Naive thymus-derived CD8-positive, alpha-beta T cell (primary cell): ENCODE measurements at places on chromosomes 5 and 9.

- DNase-seq: no peak
Measured at GRCh38 chr9:37031081-37031480, 3.0 kb downstream of the PAX5 start.

- no peak for DNase-seq
Measured at GRCh38 chr5:119345861-119346260, 10.0 kb upstream of the TNFAIP8 start.

- no peak for DNase-seq
Measured at GRCh38 chr5:180782748-180783147, 19.9 kb downstream of the MGAT1 start.

- no peak for DNase-seq
Measured at GRCh38 chr5:15564957-15565356, 65.0 kb downstream of the FBXL7 start.

DNA sequence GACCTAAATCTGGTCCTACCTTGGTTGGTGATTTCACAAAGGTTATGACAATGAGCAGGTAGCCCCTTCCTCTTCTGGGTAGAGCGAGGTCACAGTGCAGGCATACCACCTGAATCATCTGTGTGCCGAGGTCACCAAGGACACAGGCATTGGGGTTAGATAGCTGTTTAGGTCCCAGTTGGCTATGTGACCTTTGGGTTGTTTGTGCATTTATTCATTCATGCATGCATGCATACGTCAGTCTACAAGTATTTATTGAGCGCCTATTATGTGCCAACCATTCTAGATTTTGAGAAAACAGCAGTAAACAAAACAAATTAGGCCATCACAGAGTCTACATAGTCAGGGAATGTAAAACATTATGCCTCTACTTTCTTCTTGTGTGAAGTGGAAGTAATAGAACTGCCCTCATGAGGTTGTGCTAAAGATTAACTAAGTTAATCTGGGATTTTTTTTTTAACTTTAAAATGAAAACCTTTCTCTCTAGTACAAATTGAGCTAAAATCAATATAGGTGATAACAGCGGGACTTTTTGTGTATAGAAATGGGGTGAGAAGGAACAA is 104.7 kb upstream of the SLC12A2 start:
- no peak for DNase-seq

DNA sequence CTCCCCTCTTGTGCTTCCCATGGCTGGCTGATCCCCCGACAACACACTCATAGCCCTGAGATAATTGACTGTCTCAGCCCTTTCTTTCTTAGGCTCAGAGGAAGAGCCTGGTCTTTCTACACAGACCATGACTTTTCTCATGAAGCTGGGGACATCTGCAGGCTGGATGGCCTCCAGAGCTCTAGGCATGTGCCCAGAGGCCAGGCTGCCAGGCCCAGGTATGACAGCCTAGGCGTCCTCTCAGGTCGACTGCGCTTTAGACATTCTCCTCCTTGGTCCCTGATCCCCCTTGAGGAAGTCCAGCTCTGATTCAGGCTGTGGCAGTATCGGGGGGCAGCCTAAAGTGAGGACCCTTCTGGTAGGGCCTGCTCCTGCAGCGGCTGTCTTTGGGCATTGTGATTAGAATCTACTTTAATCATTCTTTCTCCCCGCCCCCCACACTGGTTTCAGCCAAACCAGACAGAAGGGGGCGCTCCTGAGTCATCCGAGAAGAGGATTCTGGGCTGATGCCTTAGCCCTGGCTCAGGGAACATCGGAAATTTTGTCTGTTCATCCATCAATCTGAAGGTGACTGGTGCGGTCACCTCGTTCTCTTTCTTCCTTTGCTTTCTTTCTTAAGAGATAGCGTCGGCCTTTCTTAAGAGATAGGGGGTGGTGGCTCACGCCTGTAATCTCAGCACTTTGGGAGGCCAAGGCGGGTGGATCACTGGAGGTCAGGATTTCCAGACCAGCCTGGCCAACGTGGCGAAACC is 66.5 kb upstream of the HSPA9 start:
- DNase-seq: peak; percentile 56

- no peak for DNase-seq
Measured at GRCh38 chr5:151520294-151520693, 70.8 kb downstream of the FAT2 start.

DNA sequence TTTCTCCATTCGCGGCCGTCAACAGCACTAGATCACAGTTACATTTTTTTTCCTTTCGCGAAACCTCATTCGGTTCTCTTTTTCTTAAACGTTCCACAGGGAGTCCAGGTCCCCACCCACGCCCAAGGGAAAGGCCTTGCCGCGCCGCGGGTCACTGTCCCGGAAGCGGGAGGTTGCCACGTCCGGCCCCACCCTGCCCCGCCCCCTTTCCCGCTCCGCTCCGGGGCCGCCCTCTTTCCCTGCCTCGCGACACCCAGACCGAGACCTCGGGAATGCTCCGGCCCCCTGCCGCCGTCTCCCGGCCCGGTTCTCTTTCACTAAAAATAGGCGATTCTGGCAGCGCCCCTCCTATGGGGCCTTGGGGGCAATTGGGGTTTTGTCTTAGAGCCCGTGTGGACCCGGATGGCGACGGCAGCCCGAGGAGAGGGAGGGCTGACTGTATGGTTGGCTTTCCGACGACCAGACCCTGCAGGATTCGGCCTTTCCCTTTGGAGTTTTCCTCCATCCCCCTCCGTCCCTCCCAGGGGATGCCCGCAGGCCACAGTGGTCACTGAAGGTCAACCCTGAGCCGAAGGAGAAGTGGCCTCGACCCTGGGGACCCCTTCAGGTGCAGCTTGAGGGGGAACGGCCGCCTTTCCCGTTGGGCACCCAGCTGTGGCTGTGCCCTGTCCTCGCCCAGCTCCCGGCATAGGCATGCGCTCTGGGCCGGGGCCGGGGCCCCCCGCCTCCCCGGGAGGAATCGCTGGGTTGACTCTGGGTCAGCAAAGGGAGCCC is 2.8 kb upstream of the RACK1 start:
- peak; percentile 53 for DNase-seq

DNA sequence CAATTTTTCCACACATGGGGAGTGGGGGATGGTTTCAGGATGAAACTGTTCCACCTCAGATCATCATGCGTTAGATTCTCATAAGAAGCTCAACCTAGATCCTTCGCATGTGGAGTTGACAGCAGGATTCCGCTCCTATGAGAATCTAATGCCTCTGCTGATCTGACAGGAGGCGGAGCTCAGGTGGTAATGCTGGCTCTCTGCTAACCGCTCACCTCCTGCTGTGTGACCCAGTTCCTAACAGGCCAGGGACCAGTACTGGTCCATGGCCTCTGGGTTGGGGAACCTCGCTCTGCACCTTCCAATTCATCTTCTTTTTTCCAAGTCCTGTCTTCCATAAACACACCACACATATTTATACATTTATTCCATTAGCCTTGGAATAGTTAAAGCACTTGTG is 33.0 kb downstream of the POU5F2 start:
- DNase-seq: no peak

- no peak for DNase-seq
Measured at GRCh38 chr5:100852988-100853449, 50.1 kb downstream of the ST8SIA4 start.

GRCh38 chr5:170681013-170681433 is 102.5 kb upstream of the GABRP start:
- DNase-seq: peak; percentile 19

DNA sequence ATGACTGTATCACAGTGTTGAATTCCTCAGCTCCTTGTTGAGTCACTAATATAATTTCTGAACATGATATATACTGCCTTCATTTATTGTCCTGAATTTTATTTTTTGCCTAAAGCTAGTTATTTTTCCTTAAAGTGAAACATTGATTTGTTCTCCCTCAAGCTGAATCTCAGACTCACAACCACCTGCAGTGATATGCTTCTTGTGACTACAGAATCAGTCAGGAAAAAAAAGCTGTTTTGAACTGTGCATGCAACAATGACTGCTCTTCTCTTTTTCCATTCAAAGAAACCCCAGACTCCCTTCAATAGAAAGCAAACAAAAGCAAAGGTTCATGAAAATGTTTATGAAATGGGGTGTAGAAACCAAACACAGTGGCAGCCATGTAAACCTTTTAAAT is 470.2 kb upstream of the CHD1 start:
- DNase-seq: no peak

GRCh38 chr5:112973904-112974303 is 2.7 kb upstream of the DCP2 start:
- DNase-seq: no peak

- DNase-seq: no peak
Measured at GRCh38 chr5:23507278-23507685, at the start of gene PRDM9. Gene PRDM9 (plus strand): TSS chr5:23507609. CDS start chr5:23509034, 1,425 bp downstream.

DNA sequence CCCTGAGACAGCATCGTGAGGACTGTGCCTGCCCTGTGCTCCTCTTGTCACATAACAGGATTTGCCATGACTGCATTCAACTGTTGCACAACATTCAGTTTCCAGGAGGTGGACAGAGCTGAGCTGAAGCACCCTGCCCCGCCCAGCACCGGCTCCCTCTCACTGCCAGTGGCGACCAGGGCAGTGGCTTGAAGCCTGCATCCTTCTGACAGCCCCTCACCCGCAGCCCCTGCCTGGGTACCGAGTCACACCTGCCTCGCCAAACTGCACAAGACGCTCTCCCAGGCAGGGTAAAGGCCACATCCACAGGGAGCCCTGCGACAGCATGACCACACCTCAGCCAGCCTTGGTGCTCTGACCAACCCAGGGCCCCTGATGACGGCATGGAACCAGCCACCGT is 59.9 kb upstream of the ZNF354A start:
- no peak for DNase-seq

DNA sequence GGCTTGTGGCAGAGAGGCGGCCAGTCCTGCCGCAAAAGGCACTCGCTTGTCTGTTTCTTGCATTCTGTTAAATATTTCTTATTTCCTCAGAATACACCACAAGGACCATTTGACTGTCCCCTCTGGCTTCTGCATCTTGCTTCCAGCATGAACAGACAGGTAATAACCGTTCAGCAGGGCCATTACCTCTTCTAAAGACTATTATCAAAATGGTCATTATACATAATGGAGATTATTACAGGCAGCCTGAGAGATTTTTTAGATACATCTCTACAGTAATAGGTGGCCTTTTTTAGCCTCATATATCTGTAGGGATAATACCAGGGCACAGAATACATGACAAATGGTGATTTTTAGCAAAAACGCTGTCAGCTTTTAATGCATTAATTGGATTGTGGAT is 382.0 kb downstream of the PSAT1 start:
- no peak for DNase-seq

GRCh38 chr5:95374061-95374460 is 17.1 kb upstream of the FAM81B start:
- no peak for DNase-seq

- no peak for DNase-seq
Measured at GRCh38 chr9:32573821-32574220, 862 bp upstream of the NDUFB6 start.

- DNase-seq: no peak
Measured at GRCh38 chr5:142644127-142644526, 41.8 kb downstream of the FGF1 start.

DNA sequence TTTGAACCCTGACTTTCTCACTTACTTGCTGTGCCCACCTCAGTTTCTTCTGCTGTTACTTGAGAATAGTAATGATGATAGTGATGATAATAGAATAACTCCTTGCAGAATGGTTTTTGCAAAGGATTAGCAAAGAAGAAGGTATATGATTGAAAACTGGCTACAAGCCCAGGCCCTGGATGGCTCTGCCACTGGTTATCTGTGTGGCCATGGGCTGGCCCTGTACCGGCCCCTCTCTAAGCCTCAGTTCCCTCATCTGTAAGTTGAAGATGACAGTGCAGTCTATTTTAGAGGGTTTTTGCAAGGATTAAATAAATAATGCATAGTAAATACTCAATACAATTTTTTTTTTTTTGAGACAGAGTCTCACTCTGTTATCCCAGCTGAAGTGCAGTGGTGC is 6.2 kb downstream of the TTLL11 start:
- no peak for DNase-seq

- no peak for DNase-seq
Measured at GRCh38 chr9:94680621-94681020, 41.3 kb upstream of the FBP1 start.

DNA sequence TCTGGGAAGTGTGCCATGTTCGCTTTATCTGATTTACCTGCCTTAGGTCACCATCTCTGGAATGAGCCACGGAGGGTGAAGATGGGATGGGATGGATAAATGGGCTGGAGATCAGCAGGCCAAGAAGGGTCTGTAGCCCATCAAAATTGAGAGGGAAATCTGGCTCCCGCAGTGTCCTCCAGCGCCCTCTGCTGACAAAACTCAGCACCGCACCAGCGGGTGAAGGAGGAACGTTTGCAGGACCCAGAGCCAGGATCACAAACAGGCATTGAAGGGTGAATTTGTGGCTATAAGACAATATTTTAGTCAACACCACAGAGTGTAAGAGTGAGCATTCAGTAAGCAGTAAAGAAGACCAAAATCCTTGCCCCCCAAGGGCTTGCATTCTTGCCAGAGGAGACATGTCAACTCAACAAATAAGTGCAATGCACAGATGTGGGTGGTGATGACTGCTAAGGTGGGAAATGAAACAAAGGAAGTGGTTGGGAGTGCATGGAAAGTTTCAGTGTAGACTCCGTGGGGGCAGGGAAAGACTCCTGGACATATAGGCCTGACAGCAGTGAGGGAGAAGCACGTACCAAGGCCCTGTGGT is 124.4 kb downstream of the TENT4A start:
- no peak for DNase-seq

GRCh38 chr5:75510417-75510835 is 1.0 kb downstream of the CERT1 start:
- peak; percentile 23 for DNase-seq

GRCh38 chr9:72955126-72955455 is 2.2 kb upstream of the ALDH1A1 start:
- DNase-seq: no peak
